ENCODE measurements at places on chromosomes 2 and 18.

DNA sequence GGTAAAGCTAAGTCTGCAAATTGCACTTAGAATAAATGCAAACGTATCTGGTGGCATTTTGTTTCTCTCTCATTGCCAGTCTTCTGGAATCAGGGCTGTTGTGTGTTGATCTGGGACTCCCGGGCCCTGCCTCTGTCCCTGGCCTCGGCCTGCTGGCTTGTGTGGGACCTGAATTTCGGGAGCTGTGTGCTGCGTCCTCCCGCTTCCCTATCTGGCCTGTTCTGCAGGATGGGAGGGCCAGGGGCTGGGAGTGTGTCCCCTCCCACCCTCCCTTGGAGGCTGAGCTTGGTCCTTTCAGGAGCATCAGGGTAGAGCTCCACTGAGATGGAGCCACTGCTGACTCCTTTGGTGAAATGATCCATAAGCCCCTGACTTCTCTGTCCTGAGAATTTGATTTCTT, 118.5 kb downstream of the ACKR3 start:
- no peak for DNase-seq

DNA sequence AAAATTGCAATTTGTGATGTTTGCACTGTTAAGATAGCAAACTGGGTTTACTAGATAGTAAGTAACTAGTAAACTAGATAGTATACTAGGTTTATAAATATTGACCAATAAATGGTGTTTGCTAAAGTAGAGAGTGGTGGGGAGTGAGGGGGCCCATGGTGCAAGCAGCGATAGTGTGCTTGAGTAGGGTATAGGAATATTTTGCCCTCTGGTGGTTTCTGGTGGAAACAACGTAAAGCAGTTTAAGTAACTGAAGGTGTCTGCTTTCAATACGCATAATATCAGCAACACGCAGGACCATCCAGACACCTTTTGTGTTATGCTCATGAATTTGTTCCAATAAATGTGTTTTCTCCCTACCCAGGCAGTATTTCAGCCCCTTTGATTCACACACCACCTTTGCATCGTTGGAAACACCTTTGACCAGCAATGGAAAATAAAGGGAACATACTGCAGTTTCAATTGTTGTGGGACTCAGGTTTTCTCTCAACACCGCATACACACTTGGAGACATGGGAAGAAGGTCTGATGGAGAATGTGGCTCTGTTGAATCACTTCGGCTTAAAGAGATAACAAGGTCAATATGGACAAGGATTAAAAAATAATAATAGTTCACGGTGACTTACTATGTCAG, 16.7 kb upstream of the STAT1 start:
- peak; percentile 55 for DNase-seq

- peak; percentile 69 for DNase-seq
Measured at GRCh38 chr2:19488009-19488691, 129.7 kb upstream of the OSR1 start.

GRCh38 chr2:38744399-38744780, 6.8 kb downstream of the SRSF7 start:
- DNase-seq = no peak

GRCh38 chr2:61855318-61855613, 1.4 kb upstream of the FAM161A start:
- no peak for DNase-seq

DNA sequence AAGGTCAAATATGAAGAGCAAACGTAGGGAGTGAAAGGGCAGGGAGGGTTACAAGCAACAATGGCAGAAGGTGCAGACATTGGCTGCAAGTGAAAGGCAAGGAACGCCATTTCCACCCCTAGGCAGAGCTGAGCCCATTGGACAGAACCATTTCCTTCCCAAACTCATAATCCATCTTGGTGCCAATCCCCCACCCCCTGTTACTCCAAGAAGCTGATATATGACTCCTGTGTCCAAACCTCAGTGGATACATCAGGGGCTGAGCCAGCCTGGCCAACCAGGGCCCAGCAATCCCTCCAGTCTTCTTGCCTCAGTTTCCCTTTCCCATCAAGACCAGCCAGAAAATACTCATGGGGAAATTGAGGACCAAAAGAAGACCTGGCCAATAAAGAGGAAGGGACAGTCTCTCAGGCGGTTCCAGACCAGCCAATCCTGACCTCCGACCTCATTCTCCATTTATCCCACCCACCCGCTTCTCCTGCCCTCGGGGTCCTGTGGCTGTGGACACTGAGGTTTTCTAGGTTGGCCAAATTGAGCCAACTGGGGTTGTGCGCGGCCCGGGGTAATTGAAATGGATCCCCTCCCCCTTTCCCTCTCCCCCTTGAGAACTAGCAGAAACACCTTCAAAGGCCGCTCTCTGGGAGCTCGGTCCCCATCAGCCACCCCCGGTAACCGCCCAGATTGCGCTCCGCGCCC, 24.8 kb downstream of the TNS1 start:
- DNase-seq = no peak

GRCh38 chr18:56307354-56308170, 330.8 kb downstream of the TXNL1 start:
- no peak for DNase-seq

- DNase-seq = no peak
Measured at GRCh38 chr2:86087936-86088850, 17.5 kb downstream of the POLR1A start.

- no peak for DNase-seq
Measured at GRCh38 chr2:186523791-186524190, 37.7 kb downstream of the ZC3H15 start.

GRCh38 chr2:240893363-240893844, 2.6 kb downstream of the MAB21L4 start:
- DNase-seq = no peak

GRCh38 chr18:75115514-75115913, 93.4 kb downstream of the PTGR3 start:
- no peak for DNase-seq

GRCh38 chr2:29061616-29062015, 12.7 kb downstream of the PCARE start:
- DNase-seq = no peak

GRCh38 chr2:234490271-234491091, 6.4 kb downstream of the ARL4C start:
- DNase-seq = no peak

GRCh38 chr2:15767679-15768078, 172.7 kb upstream of the MYCN start:
- DNase-seq = no peak

GRCh38 chr18:370751-371608, 103.1 kb upstream of the THOC1 start:
- no peak for DNase-seq

DNA sequence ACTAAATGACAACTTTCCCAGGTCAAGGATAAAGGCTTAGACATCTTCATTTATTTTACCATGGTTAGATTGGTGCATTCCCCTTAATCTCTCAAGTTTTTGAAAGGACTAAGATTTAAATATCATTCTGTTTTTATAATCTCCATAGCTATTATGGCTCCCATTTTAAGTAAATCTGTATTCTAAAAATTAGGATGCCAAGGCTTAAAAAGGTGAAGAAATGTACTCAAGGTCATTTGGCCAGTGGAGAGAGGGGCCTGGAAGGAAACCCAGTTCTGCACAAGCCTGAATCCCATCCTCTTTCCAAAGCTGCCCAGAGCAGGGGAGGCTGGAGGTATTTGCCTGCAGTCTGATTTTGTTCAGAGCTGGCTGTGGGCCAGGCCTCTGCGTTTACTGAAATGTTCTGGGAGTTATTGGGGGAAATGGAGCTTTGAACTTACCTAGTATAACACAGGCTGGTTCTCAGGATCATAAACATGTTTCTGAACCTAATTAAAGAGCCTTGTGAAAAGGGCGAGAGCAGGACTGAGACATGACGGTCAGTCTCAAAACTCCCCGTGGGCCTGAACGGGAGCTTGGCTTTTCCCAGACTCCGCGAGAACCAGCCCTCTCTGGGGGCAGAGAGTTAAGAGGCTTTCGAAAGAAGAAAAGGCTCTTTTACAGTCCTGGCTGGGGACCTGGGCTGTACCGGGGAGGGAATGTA, 85.6 kb downstream of the DDX1 start:
- DNase-seq = no peak

DNA sequence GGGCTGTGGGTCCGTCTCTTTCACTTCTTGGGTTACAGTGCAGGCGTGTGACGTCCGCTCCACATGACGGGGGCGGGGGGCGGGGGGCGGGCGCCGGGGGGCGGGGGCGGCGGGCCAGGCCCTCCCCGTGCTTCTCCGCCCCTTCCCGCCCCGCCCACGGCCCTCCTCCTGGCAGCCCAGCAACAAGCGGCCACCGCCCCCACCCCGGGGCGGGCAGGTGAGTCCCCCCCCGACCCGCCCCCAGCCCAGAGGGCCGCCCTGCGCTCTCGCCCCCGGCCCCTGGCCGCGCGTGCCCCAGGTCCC, 3.6 kb downstream of the ZNF516 start:
- no peak for DNase-seq

DNA sequence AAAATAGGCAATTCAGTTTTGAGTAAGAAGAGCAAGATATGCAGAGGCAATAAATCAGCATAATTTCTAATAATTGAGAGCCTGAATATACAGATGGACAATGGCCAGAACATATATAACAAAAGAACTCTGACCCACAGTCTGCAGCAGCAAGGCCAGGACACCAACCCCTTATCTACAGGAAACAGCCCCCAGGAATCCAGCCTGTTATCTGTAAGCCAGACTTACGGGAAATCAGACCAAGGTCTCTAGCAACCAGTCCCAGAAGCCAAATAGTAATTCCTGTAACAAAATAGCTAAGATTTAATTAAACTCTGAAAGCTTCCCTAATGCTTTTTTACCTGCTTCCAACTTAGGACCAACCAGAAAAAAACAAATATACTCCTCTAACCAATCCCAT, 434.5 kb upstream of the GYPC start:
- DNase-seq = no peak

DNA sequence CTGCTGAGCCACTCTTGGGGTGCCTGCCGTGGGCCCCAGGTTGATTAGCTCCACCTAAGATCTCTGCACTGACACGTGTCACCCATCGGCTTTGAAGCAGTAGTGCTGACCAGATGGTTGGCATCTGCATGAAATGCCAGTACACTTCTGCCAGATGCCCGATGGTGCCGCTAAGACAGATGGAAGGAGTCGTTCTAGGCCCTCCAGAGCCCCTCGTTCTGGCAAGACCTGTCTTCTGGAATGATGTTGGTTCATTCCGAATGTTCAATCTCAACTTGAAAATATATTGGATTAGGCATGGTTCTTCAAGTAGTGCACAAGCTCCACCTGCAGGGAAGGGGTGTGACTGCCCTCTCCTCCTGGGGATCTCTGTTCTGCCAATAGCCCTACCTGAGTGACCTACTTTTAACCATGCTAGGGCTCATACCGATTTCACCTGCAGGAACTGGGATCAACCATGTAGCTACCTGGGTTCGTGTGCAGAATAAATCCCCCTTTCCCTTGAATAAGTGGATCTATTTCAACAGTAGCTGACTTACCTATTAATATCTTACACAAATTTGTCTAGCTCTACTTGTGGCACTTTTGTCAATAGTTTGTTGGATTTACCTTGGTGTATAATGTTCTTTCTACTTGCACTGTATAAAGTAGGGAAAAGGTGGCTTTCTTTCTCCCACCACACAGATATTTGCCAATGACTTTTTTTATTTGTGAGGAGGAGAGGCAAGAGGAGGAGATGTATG, 342.6 kb downstream of the CTNNA2 start:
- DNase-seq = no peak

- DNase-seq = no peak
Measured at GRCh38 chr2:67400560-67401485, 3.7 kb downstream of the ETAA1 start.

- DNase-seq = no peak
Measured at GRCh38 chr18:26909599-26910290, 44.2 kb upstream of the AQP4 start.

- no peak for DNase-seq
Measured at GRCh38 chr18:44536046-44536445, 144.6 kb upstream of the SETBP1 start.

- no peak for DNase-seq
Measured at GRCh38 chr2:223888251-223888650, 50.9 kb upstream of the AP1S3 start.

- DNase-seq = peak; percentile 1
Measured at GRCh38 chr2:70498054-70498453, 55.6 kb downstream of the TGFA start.

DNA sequence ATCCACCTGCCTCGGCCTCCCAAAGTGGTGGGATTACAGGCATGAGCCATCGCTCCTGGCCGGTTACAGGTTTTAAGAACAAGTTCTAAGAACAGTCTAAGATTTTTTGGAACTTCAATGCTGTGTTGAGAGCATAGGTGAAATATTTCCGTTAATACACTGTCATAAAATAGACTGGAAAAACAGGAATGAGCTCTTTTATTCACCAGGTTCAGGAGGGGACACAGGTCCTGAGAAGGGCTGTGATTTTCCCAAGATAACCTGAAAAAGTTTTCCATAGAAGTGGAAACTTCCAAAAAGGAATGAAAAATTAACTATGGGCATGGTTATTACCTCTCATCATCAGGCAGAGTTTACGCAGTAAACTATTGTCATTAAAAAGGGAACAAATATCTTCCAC, 97.6 kb upstream of the TMEM178A start:
- no peak for DNase-seq

DNA sequence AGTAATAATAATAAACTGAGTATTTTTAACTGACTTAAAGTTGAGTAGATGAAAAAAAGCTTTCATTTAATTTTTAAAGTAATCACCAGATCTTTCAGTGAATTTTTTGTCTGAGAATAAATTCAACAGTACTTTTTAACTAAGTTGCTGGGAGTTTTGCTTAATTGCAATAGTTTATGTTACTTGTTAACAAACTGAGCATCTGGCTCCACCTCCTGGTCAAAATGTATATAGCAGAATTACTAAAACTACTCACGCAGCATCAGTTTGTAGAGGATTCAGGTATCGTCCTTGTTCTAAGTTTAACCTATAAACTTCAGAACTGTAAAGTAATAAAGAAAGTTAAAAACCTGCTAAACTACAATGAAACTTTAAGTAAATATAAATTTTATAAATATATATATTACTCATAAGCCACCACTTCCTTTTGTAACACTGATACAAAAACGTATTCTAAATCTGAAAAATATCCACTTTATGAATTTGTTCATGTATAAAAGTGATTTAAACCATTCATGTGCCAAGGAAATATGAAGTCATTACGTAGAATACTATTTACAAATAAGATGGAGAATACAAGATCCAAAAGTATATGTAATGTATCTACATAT, 21.3 kb downstream of the NOL10 start:
- peak; percentile 58 for DNase-seq

- no peak for DNase-seq
Measured at GRCh38 chr2:224126003-224126402, 86.9 kb upstream of the SERPINE2 start.

GRCh38 chr2:165594231-165594934, 124.9 kb downstream of the CSRNP3 start:
- DNase-seq = no peak

GRCh38 chr2:97757062-97757461, 43.7 kb downstream of the ZAP70 start:
- no peak for DNase-seq

GRCh38 chr2:223815884-223816570, 21.4 kb downstream of the AP1S3 start:
- no peak for DNase-seq

DNA sequence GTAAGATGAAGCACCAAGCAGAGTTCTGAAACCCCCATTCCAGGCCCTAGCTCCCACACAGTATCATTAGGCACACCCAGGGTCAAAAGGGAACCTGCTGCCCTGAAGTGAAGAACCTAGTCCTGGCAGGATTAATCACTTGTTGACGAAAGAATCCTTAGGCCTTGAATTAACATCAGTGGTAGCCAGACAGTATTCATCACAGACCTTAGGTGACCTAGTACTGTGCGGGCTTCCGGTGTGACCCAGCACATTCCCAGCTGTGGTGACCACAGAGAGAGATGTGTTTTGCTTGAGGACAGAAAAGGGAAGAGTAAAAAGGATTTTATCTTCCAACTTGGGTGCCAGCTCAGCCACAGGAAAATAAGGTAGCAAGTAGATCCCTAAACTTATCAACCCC, 1071.4 kb upstream of the FAM98A start:
- DNase-seq = no peak

Data from NCI-H460 (cell line).